ENCODE measurements at places on chromosomes 4 and X. TPM values are rescaled to one million over a fixed set of nuclear protein-coding genes. Genes with fewer than 3 reads are reported as not detected.

GRCh38 chr4:33334416-33334815 is 2614.2 kb downstream of the PCDH7 start:
- no peak for DNase-seq

- no peak for DNase-seq
Measured at GRCh38 chr4:69858690-69859089, 1.3 kb downstream of the SULT1E1 start.

DNA sequence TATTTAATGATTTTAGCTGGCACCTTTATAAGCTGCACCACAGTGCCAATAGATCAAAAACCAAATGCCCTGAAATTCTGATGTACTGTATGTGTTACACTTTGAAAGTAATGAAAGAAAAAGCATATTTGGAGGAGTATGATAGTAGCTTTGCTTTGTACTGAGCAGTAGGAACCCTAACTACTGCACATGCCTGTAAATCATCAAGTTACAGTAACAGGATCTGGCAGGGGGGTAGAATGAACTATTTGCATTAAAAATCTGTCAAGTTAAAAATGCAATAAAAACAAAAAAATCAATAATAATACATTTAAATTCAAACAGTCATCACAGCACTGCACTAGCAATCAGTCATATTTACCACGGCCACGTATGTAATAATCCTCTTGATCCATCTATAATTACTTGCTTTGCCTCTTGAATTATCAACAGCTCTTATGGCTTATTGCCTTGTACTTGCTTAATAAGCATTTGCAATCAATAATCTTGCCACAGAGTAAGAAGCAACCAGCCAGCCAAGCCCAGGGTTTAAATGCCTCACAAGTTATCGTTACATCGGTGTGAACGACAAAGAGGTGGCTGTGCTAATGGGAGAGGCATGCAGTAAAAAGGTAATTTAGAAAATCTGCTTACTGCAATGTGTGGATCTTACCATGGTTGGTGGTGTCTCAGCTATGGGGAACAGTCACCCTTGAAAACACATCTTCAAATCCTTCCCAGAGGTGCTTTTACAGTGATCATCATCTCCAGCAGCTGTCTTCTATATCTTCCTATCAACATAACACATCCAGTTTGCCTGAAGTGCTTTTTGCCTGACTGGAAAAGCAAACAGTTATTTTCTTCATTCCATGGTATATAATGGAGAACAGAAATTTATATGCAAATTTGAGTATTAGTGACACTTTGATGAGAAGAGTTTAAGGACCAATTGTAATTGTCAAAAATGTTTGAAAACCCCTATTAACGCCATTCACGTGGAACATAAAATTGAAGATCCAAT is 1812.1 kb upstream of the ADGRL3 start:
- DNase-seq, result no peak

DNA sequence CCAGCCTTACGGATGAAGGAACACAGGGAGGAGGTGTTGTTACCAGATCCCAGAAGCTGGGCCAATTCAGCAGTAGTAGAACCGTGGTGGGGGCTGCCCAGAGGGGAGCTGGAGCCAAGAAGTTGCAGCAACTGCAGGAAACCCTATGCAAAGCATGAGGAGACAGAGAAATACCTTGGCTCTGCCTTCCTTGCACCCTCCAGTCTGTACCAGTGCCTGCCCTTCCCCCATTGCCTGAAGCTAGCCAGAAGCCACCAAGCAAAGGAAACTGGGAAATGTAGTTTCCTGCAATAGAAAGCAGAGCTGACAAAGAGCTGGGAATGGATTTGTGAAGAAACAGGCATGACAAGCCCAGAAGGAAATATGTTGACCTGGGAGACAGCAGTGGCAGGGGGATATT is 108.7 kb upstream of the FUNDC1 start:
- no peak for DNase-seq

The TMA16 gene
- total RNA-seq, result 76.3 TPM

The TRIML1 gene
- total RNA-seq, result not detected
